ENCODE measurements at places on chromosomes 7 and 10.

DNA sequence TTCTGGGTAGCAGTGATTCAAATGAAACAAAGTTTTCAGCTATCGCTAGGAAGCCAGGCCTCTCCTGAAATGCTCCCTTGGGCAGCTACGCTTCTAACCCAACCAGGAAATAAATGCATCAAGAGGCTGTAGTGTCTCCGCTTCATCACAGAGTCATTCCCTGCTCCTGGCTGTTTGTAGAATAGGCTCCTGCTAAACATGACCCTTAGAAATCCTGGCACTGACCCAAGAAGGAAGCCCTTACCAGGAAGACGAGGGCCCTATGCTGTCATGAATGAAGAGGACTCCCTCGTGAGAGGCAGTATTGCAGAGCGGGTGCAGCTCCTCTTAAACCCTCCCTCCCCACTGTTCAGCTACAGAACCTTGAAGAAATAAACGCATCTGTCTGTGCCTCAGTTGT is 48.3 kb downstream of the NOD1 start:
- DNase-seq, result no peak

- DNase-seq, result peak; percentile 92
Measured at GRCh38 chr7:28768577-28769147, 189.5 kb downstream of the TRIL start.

- no peak for DNase-seq
Measured at GRCh38 chr10:21797984-21798765, 205.4 kb downstream of the DNAJC1 start.

DNA sequence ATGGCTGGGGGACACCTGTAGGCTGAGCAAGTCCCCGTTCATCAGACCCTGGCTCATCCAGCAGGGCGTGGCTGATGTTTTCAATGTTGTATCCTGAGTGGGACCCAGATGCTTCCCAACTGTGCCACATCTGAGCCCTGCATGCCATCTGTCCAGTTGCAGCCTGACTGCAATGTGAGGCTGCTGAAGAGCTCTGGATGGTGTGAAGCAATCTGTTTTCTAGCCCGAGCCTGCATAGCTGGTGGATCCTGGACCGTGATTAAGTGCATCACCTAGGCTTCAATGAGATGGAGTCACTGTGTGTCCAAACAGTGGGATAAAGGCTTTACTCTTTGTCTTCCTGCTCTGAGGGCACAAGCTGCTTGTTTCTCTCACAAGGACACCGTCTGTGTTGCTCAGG is 99.8 kb downstream of the TCF7L2 start:
- DNase-seq, result no peak

GRCh38 chr10:128633864-128634540 is 507.8 kb upstream of the MKI67 start:
- no peak for DNase-seq

GRCh38 chr7:143900230-143900766 is 1.7 kb downstream of the TCAF1 start:
- peak; percentile 18 for DNase-seq

GRCh38 chr10:13535346-13535745 is 6.5 kb upstream of the BEND7 start:
- DNase-seq, result no peak

- DNase-seq, result peak; percentile 87
Measured at GRCh38 chr10:68231106-68231816, 652 bp downstream of the ATOH7 start.

DNA sequence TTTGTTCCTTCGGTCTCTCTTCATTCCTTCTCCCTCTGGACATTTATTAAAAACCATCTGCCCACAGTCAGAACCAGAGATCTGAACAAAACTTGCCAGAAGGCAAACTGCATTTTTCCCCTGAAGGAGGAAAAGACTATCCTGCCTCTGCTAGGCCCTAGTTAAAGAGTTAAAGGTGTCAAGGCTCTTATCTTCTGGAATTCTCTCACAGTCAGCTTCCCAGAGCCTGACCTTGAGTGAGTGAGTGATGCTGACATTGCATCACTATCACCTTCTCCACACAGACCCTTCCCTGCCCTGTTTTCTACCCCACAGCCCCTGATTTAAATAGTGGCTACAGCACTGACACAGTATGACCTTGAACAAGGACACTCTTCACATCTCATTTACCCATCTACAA is 16.4 kb downstream of the FRMPD2 start:
- DNase-seq, result no peak
